ENCODE measurements at places on chromosomes 6 and 20.
A peak's percentile ranks its signal among the peaks of the same experiment; 100 is the strongest.

DNA sequence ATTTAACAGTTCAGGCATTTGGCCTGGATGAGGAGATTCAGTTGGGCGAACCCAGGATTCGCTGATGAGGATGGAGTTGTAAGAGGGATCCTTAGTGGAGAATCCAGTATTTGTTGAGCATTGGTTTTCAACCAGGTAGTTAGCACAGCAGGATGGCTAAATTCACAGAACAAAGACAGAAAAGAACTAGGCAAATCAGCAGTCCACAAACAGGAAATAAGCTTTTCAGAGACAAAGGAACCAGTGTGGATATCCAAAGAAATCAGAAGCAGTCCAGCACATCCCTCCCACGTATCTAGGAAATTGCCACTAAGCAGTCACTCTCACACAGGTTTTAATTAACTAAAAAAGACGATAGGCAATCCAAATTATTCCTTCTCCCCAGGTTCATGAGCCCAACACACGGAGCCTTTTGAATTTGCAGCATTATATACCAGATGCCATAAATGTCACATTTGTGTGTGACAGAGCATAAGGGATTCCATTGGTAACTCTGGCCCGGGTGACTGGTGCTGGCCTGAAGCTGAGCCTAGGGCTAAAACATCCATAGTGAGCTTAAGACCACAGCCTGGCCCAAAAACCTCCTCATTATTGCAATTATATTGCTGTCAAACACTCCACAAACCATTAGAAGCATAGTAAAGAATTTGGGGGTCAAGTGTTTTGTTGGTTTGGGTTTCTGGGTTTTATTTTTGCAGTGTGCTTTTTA is 131.5 kb downstream of the SOBP start:
- no peak for DNase-seq

- DNase-seq: no peak
Observed at GRCh38 chr6:125966569-125966968, 10.0 kb downstream of the HINT3 start.

DNA sequence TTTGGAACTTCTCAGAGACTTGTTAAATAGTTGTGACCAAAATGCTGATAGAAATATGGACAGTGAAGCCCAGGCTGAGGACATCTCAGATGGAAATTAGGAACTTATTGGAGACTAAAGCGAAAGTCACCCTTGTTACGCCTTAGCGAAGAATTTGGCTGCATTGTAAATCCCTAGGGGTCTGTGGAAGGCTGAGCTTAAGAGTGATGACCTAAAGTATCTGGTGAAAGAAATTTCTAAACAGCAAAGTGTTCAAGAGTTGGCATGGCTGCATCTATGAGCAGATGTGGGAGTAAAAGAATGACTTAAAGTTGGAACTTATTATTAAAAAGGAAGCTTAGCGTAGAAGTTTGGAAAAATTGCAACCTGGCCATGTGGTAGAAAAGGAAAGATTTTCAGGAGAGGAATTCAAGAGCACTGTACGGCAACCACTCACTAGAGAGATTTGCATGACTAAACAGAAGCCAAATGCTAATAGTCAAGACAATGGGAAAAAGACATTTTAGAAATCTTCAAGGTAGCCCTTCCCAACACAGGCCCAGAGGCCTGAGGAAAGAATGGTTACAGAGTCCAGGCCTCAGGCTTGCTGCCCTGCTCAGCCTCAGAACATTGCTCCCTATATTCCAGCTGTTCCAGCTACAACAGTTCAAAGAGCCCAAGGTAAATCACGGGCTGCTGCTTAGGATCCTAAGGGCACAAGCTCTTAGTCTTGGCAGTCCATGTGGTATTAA is 61.6 kb upstream of the TNFRSF21 start:
- no peak for DNase-seq

- DNase-seq: no peak
Observed at GRCh38 chr20:55269913-55270312, 735.4 kb downstream of the CBLN4 start.

GRCh38 chr6:71292001-71292400 is 3.4 kb downstream of the OGFRL1 start:
- DNase-seq: no peak

GRCh38 chr6:29590218-29590808 is 5.4 kb downstream of the OR2H2 start:
- no peak for DNase-seq

DNA sequence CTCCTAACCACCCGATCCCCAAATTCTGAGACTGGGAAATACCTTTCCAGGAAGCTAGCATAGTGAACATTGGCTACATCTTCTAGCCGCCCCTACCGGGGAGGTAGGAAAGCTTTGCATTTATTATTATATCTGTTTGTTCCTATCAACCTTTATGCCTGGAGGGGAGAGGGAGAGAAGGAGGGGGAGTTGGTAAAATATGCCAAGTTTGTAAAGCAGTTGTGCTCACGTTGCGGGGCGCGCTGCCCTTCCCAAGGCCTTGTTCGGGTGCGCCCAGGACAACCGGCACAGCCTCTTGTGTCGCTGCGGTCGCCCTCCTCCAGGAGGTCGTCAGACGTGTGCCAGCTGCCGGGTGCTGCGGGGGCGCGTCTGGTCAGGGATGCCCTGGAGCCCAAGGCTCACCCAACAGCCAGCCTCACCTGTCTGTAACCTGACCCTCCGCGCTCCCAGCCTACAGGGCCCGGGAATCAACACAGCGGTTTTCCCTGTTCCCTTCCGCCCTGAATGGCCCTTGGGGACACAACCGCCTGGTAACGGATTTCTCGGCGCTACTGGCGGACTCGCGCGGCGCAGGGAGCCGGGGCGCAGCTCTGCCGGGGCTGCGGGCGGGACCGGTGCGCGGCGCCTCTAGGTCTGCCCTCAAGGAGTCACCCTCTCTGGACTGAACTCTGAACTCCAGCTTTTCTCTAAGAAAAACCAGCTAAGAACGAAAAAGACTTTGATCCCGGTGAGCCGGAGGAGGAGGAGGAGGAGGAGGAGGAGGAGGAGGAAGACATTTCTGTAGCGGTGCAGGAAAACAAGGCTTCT is 1.1 kb upstream of the OVOL2 start:
- no peak for DNase-seq

GRCh38 chr6:39321761-39322160 is 741 bp downstream of the KCNK16 start:
- no peak for DNase-seq

DNA sequence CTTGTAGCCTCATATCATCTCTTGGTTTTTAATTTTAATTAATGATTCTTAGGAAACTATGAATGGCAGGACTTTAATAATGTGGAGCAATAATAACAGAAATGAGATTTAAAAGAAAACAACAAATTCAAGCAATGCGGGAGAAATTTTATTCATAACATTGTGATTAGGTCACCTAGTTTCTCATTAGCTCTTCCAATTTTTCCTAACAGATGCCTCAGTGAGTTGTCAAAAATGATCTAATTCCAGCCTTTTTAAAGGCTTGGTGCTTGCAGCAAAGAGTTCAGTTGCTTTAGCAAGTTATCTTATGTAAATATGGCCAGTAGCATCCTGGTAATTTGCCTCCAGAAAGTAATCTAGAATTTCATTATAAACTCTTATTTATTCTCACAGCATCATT is 20.4 kb downstream of the PDE7B start:
- DNase-seq: no peak

- no peak for DNase-seq
Observed at GRCh38 chr20:37364927-37365272, 19.0 kb downstream of the SRC start.

DNA sequence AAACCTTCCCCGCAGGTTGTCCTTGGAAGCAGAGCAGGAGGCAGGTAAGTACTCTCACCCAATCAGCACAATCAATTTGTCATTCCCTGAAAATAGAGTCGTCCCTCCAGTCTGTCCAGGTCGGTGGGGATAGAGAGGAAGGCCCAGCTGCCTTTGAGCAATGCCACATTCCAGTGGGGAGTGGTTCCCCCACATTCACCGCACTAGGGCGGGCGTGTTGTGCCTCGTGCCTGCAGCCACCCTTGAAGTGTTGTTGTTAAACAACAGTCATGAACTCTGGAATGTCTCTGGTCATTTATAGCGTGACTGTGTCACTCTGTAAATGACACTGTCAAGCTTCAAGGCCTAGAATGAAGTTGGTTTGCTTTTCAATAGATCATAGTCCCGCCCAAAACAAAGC is 33.4 kb downstream of the PRDM1 start:
- no peak for DNase-seq

- no peak for DNase-seq
Observed at GRCh38 chr6:22248513-22249308, 48.1 kb downstream of the PRL start.

DNA sequence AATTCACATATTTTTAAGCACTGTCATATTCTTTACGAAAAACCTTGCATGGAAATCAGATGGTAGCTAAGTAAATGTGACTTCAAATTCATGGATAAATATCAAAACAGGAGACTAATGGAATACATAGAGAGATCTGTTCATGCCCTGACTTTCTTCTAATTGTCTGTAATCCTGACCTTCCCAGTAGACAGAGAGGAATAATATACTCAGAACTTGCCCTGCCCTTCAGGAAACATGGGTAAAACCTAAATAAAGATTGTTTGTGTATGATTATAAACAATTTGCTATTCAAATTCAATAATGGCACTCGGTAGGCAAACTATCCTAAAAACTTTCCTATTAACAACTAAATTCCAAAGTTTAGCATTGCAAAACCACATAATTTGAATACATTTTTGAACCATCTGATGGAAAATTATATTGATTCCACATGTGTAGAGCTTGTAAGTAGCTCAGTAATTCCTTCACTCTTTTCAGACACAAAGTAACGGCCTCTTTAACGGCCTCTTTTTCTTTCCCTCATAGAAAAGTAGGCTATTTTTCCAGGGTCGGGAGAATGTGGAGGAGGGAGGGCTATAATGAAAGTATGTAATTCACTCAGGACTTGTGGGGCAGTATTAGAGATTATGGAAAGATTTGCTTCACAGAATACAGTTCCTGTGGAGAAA is 227.6 kb downstream of the ALDH8A1 start:
- no peak for DNase-seq

DNA sequence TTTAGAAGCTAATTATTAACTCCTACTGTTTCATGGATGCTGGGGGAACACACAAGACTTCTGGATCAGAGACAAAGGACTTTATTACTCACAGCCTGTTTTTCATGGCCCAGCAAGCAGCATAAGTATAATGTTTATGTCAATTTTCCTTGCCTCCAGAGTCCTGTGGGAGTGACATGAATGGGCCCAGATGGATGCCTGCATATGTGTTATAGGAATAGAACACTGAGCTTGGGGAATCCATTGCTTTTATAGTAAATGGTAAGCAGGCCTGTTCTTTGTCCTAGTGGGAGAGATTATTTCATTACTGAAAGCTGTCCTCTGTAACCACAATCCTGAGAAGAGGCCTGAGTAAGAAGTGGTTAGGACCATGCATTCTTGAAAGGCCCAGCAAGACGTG is 25.6 kb downstream of the BLTP3A start:
- no peak for DNase-seq

DNA sequence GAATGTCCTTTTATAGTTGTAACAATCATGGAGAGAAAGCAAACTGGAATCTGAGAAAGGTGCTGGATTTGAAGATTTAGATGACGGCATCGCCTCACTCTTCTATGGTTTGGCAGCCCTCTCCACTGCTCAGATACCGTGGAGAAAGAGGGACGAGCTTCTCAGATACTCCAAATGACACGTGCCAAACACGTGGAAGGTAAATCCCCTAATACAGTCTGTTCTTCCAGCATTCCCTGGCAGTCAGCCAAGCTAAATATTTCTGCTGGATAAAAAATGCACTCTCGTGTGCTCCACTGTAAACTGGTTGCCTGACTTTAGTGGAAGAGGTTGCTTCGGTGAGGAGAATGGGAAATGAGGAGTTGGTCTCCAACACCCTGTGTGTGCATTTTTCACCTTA is 16.7 kb upstream of the PRDM1 start:
- no peak for DNase-seq

DNA sequence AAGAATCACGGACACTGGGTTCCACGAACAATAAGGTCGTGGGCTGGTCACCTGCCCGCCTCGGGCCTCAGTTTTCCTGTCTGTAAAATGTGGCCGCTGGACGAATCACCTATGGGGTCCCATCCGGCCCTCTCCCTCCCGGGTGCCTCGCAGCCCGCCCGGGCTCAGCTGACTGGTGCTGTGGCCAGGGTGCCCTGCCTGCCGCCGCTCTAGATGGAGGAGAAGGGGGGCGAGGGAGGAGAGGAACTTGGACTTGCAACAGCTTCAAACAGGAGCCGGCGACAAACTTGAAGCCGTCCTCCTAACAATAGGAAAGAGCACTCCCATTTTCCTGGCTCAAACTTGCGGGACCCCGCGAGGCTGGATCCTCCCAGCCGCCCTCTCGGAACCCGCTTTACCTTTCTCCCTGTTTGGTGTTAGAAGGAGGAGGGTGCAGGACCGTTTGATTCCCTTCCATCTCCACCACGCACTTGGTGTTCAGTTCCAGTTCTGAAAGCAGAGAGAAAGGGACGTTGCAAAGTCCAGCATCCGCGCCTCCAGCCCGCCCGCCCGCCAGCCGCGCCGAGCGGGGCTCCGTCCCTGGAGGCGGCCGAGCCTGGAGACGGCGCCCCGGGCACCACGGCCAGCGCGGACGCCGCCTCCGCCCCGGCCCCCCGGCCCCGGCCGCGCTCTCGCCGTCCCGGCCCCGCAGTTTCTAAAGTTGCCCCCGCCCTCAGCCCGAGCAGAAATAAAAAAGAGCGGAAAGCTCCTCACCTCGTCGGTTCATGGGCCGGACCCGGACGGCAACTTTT is 584 bp downstream of the KIF13A start:
- DNase-seq: peak; percentile 53

GRCh38 chr6:169953686-169954085 is 202.3 kb downstream of the ERMARD start:
- no peak for DNase-seq

GRCh38 chr20:24350923-24351368 is 118.5 kb upstream of the SYNDIG1 start:
- no peak for DNase-seq

DNA sequence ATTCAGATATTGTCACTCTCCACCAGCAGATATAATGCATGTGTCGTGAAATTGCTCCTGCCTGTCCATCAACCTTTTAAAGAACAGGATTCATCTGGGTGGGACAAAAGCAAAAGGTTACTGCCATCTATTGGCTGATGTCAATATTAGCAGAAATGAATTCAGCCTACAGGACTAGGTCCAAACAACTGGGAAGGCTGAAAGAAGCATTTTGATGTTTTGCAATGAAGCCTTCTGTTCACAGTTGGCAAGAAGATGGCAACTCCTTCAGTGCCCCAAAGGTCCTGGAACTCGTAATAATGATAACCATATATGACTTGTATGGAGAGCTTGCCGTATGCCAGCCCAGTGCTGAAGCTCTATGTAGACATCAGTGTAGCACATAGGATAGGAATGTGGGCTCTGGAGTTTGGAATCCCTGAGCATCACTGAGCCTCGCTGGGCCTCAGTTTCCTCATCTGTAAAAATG is 7.5 kb downstream of the BCAS1 start:
- DNase-seq: no peak

All from dorsolateral prefrontal cortex (tissue), 122 donors.